Psoas muscle (tissue), 8 donors: ENCODE measurements at places on chromosomes 3 and 15. TPM values are rescaled to one million over a fixed set of nuclear protein-coding genes. Genes with fewer than 3 reads are reported as not detected.

ZNF660 gene
- total RNA-seq, result 0.74 TPM

DNA sequence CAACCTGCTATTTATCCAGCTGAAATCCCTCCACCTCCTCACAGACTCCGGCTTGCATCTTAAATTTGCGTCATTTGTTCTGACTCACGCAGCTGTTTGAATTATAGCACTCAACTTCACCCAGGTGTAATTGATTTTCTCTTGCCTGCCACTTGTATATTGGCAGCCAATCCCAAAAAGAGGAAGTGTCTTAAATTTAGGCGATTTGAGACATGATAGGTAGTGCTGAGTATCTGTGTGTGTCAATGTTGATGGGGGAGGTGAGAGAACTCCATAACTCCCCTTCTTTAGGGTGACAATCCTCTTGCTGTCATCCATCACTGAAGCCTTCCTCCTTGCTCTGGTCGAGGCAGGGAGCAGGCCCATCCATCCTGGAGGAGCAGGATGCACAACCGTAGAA is 77.2 kb upstream of the TPRG1 start:
- DNase-seq, result no peak

- DNase-seq, result no peak
Observed at GRCh38 chr3:155449613-155450267, 156.3 kb upstream of the STRIT1 start.

GRCh38 chr15:58410353-58410752 is 21.4 kb upstream of the LIPC start:
- no peak for DNase-seq

GRCh38 chr3:134009345-134010000 is 20.3 kb downstream of the SLCO2A1 start:
- no peak for DNase-seq

DNA sequence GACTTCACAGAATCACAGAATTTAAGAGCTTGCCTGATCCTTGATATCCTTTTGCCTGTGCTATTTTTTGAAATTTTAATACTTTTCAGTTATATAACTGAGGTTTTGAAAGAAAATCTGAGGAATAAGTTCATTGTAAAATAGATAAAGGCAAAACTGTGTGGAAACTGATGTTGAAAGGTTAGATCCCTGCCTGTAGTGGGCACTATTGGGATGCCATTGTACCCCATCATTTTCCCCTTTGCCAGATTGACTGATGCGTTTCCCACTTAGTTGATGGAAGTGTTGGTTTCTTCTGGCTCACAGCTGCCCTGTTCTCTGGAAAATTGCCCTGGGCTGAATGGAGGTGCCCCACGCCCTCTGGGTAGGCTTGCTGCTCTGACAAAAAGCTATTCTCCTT is 387.9 kb downstream of the RBMS3 start:
- DNase-seq, result no peak
